NCI-H1417 treated with DMSO at 0.1 percent for 48 hours (cell line): ENCODE measurements at places on chromosomes 6 and 20.

- DNase-seq = no peak
Measured at GRCh38 chr6:15773806-15774410, 111.1 kb upstream of the DTNBP1 start.

DNA sequence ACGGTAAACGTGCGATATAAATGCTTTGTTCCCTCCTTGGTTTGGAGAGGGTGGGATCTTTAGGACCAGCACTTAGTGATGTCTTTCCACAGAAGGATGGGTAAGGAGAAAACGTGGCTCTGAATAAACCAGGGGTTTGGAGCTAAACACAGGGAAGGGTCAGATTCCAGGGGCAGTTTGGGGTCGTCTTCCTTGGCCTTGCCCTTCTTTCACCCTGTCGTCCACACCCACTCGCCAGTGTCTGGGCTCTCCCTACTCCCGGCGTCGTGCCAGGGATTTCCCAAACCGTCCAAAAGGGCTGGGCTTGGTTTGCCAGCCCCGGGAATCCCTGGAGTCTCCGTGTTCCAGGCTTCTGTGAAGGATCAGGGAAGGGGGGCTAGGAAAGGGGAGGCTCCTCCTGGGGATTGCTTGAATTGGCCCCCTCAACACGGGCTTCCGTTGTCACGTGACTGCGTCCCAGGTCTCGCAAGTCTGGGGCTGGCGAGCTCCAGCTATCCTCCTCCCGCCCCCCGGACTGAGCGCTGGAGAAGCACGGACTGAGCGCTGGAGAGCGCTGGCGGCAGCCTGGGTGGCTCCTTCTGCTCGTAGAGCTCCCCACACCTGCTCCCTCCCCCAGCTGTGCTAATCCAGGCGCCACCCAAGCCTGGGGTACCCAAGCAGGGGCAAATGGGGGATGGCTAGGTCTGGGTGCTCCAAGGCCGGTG is 9.4 kb upstream of the ARMC12 start:
- no peak for DNase-seq

- no peak for DNase-seq
Measured at GRCh38 chr6:169899481-169900145, 148.2 kb downstream of the ERMARD start.

- DNase-seq = no peak
Measured at GRCh38 chr20:43376831-43377230, 80.9 kb upstream of the SRSF6 start.

GRCh38 chr20:31966991-31967655 is 828 bp upstream of the XKR7 start:
- no peak for DNase-seq

- no peak for DNase-seq
Measured at GRCh38 chr6:42281570-42281969, 63.9 kb upstream of the MRPS10 start.

GRCh38 chr6:48563433-48563832 is 452.4 kb upstream of the PTCHD4 start:
- DNase-seq = no peak

DNA sequence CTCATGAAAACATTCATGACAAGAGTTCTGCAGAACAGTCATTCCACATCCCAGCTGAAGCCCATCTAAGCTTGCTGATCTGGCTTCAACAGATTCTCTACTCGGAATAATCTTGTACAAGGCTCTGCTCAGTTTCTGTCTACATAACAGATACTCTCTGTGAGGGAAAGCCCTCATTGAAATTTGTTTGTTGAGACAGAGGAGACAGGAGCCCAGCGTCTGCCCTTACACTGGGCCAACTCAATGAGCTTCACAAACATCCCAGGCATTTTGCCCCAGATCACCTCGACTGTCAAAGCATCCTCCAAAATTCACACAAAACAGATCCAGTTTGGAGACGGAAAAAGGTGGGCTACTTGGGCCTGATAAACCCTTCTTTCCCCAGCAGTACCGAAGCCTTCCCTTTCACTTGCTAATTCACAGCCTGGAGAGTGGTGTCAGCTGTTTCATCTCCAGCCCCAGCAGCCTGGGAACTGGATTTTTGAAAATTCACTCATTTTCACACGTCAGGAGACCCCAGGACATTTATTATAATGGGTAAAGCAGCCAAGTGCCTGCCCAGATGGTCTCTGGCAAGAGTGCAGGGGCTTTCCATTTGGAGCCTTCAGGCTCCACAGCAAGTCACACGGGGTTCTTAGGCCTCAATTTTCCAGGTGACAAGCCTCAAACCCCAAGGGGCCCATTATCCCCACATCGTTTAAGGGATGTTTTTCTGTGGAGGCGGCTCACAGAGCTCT is 7.3 kb downstream of the CCDC167 start:
- no peak for DNase-seq

DNA sequence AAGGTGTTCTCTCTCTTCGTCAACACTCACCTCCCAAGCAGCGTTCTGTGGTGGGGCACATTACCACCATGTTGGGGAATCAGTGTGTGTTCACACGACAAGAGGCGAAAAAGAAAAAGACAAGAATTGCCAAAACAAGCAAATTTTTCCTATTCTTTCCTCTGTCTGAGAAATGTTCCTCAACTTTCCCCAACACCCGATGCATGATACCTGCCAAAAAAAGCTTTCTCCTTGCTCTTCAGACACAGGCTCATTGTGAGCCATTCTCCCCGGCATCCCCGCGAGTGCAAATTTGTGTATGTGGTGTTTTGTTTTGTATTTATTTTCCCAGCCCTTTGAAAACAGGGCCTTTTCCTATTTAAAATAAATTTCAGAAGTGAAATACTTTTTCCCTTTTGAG is 100.9 kb downstream of the JAG1 start:
- no peak for DNase-seq

GRCh38 chr20:59190466-59190865 is 26.8 kb downstream of the ZNF831 start:
- DNase-seq = no peak

DNA sequence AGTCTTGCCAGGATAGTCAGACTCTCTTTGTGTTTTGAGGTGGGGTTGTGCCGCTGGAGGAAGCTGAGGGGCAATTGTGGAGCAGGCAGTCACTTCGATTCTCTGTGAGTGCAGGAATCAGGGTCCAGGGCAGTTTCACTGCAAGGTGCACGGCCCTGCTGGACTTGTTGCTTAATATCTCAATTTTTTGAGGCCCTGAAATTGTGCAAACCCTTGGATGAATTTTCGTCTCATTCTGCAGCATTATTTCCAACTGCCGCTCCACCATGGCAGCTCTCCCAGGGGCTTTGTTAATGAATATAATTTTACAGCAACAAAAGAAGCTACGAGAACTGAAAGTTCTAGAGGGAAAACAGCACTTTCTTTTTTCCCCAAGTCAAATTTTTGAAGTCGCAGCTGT is 531.9 kb downstream of the QKI start:
- DNase-seq = no peak

- no peak for DNase-seq
Measured at GRCh38 chr6:26241033-26241895, 123.7 kb upstream of the BTN3A2 start.

DNA sequence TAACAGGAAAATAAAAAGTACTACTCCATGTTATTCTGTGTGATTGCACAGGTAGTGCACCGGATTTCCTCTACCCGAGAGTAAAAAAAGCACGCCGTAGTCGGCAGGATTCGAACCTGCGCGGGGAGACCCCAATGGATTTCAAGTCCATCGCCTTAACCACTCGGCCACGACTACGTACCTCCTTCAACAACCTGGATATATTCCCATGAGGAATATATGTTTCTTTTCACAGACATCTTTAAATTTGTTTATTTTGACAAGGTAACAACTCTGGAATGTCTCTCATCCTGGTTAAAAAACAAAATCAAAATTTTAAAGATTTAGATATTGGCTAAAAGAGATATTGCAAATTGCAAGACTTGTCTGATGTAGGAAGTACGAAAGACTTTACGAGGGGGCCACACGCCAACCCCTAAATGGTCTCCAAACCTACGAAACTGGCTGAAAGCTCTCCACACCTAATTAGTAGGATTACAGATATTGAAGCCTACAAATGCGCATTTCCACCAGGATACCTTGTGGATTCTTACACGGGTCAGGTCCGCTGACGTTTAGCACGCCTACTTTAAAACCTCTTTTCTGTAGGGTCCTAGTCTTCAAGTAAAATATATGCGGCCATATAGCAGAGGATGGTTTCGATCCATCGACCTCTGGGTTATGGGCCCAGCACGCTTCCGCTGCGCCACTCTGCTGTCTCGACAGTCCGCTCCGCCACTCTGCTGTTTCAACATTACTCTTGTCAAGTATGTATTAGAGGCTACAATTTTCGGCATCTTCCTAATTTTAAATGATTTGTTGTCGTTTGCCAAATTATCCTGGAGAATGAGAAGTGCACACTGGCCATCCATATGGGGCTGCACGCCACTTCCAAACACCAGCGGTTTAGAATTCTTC is 52.2 kb upstream of the BTN3A2 start:
- DNase-seq = peak; percentile 80

GRCh38 chr20:43558412-43559146 is at the start of gene SGK2:
TSS of gene SGK2 (plus strand) at chr20:43559027. CDS start at chr20:43566496, 7,469 bp downstream.
- DNase-seq = no peak

- no peak for DNase-seq
Measured at GRCh38 chr20:22722811-22723210, 138.4 kb upstream of the FOXA2 start.

DNA sequence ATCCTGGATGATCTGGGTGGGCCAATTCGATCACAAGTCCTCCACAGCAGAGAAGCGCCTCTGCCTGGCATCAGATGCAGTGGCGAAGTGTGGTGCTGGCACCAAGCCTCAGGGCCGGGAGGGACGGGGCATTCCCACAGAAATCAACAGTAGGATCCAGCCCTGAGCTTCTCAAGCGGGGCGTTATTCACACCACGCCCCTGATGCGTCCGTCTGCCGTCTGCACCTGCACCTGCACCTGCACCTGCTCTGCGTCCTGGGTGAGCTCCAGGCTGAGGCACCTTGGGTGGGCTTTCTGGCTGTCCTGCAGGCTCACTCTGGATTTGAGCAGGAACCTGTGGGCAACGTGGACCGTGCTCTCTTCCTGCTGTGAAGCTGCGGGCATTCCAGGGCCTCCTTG is 13.8 kb upstream of the NTSR1 start:
- no peak for DNase-seq

DNA sequence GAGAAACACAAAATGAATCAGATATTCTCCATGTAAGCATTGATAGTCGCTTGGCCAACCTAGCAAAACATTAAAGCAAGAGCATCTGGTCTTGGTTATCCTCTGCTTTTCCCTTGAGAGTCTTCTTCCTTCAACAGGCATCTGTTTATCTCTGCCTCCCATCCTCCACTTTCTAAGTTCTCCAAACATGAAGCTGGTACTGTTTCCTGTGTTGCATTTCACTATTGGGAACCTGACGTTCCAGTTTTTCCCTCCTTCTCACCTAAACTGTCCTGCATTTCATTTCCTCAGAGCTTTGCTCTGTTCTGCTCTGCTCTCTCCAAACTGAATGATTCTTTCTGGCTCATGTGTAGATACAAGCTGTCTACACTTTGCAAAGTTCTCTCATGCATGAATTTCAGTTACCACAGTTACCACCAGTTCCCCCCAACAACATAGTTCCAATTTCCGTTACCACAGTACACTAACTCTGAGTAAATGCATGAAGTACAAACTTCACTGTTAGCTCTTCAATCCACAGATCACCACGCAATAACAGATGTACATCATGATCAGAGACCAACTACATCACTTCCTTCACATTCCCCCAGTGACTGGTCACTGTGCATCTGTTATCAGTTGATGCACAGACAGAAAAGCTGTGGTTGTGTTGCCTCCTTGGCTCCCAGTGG is 86.7 kb upstream of the F13A1 start:
- DNase-seq = no peak

- no peak for DNase-seq
Measured at GRCh38 chr20:45325371-45325770, 17.3 kb upstream of the MATN4 start.

DNA sequence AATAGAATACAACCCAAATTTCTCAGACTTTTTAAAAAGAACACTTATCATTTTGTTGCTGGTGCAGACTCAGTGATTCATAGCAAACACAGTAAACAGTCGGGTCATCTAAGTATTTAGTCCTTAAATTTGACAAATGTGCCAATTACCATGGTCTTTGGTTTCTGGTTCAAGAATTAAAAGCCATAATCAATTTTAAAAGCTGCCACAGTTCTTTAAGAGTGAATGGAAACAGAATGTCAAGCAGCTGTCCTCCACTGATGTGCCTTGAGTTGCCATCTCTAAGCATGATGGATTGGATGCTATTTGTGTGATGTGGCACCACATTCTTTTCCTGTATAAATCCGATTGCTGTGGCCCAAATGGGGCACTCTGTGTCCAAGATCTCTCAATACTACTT is 67.2 kb upstream of the MLIP start:
- DNase-seq = no peak

- DNase-seq = no peak
Measured at GRCh38 chr6:39102071-39102820, 12.7 kb downstream of the SAYSD1 start.

DNA sequence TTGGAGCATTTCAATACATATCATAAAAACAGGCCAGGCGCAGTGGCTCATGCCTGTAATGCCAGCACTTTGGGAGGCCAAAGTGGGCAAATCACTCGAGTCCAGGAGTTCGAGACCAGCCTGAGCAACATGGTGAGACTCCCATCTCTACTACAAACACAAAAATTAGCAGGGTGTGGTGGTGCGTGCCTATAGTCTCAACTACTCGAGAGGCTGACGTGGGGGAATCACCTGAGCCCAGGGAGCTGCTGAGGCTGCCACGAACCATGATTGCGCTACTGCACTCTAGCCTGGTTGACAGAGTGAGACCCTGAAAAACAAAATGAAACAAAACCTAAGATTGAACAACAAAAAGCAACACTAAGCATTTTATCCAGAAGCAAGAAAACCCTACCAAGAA is 47.2 kb downstream of the BACH2 start:
- no peak for DNase-seq

- no peak for DNase-seq
Measured at GRCh38 chr6:157868835-157869234, 45.8 kb downstream of the SNX9 start.

GRCh38 chr20:33242319-33243100 is 6.7 kb downstream of the BPIFA1 start:
- DNase-seq = no peak

DNA sequence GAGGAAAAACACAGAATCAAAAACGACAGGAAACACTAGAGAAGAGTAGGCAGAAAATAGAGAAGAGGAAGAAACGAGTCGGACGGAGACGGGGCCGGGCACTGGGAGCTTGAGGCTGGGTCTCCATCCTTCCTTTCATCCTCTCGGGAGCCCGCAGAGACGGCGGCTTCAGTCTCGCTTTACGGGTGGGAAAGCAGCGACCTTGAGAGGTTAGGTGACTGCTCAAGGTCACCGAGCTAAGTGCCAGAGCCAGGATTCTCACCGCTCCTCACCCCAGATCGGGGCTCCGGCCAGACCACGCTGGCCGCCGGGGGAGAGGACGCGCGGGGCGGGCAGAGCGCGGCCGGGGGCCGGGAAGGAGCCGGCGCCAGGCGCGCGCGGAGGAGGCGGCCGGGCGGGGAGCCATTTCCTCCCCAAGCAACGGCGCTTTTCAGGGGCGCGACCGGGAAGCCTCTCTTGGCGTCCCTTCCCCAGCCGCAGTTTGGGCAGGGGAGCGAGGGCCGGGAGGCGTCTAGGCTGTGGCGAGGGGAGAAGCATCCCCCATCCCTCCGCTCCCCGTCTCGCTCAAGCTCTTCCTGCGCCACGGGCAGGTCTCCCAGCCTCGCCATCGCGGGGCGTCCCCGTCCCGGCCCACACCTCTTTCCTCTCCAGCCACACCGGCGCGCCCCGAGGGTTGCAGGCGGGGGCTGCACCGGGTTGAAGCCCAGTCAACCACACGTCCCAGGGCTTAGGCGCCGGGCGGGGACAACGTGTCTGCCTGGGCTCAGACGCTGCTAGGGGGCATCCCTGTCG is 24.1 kb upstream of the MAP3K7 start:
- no peak for DNase-seq

- DNase-seq = peak; percentile 66
Measured at GRCh38 chr20:46031701-46032254, 2.8 kb downstream of the SLC12A5 start.

GRCh38 chr6:78594668-78595066 is 272.7 kb upstream of the IRAK1BP1 start:
- no peak for DNase-seq
